AG09319 (cell line): ENCODE measurements at places on chromosomes 6 and 20.

GRCh38 chr6:14824060-14824459, 421.8 kb upstream of the JARID2 start:
- DNase-seq: no peak

- no peak for DNase-seq
Observed at GRCh38 chr20:37944456-37944981, 41.6 kb downstream of the VSTM2L start.

DNA sequence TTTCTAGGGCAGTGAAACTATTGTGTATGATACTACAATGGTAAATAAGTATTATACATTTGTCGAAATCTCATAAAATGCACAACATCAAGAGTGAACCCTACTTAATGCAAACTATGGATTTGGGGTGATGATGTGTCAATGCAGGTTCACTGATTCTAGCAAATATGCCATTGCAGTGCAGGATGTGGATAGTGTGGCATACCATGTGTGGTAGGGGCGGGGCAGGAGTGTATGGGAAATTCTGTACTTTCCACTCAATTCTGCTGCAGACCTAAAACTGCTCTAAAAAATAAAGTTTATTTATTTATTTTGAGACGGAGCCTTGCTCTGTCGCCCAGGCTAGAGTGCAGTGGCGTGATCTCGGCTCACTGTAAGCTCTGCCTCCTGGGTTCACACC, 44.3 kb downstream of the ABHD12 start:
- DNase-seq: no peak

GRCh38 chr20:56806952-56807517, 177.9 kb downstream of the TFAP2C start:
- DNase-seq: no peak

DNA sequence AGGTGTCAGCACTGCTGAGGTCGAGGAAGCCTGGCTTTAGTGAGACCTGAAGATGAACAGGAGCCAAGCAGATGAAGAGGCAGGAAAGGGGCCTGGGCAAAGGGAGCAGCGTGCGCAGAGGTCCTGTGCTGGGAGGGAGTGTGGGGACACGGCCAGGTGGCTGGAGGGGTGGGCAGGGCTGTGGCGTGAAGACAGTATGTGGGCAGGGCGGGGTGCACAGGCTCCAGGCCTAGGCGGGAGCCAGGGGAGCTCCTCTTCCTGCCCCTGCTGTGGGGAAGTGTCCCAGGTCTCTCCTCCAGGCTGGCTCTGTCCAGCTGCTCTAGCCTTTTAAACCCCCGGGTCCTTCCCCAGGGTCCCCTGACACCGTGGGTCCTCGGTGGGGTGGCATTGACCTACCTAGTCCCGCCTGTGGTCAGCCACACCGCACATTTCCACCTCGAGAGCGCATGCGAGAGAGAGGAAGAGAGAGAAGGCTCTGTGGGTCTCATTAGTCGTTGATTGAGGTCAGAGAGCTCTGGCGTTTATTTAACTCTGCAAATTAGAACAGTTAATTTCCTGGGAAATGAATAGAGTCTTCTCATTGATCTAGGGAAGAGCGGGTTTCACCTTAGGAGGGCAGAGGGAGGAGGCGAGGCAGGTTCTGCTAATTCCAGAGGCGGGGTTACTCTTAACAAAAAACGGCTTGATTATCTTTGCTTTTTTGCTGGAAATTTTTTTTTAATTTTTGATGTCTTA, 68.8 kb downstream of the CDH4 start:
- no peak for DNase-seq

DNA sequence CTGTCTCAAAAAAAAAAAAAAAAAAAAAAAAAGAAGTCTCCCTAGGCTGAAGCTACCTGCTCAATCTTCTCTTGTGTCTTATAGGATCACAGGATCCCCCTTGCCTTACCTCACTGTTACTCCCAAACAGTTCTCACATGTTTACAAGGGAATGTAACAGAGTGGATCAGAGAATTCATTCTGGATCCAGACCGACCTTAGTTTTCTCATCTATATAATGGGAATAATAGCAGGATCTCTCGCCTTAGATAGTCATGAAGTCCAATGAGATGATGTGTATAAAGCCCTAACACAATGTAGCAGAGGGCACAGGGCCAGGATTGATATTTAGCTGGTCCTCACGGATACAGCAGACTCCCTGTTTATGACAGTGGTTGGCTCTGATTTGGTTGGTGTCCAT, 2.3 kb upstream of the FAM110A start:
- no peak for DNase-seq

GRCh38 chr6:40923880-40924279, 115.1 kb downstream of the UNC5CL start:
- DNase-seq: no peak

- no peak for DNase-seq
Observed at GRCh38 chr6:39876826-39877225, 57.4 kb downstream of the MOCS1 start.

DNA sequence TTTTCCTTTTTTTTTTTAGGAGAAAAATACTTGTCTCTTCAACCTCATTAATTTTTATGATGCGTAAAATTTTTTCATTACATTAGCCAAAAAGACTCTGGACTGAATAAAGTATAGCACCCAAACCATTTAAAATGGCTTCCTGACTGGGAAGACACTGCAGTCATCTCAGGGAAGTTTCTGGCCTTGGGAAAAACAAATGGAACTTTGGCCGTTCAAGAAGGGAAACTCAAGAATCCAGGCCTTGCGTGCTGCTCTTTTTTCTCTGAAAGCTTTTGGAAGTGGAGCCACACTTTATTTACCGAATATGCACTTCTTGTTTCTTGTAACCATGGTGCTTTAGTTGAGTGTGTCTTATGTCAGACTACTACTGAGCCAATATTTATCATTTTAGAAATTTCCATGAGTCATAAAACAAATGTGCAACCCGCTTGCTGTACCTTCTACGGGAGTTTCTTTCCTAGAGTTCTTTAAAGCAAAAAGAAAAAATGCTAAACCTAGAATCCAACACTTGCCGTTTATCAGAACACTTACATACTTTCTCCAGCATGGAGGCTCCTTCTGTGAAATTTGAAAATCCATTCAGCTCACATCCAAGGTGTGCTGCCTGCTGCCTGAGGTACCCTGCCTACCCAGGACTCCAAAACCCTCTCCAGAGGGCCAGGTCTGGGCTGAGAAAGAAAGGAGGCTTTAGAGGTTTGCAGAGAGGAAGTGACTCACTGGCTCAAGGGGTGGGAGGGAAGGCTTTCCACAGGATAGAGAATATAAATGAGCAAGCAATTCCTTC, 11.5 kb upstream of the DSTN start:
- peak; percentile 83 for DNase-seq
